Fibroblast of skin of scalp (primary cell): ENCODE measurements at places on chromosomes 4 and X.
A peak's percentile ranks its signal among the peaks of the same experiment; 100 is the strongest.

DNA sequence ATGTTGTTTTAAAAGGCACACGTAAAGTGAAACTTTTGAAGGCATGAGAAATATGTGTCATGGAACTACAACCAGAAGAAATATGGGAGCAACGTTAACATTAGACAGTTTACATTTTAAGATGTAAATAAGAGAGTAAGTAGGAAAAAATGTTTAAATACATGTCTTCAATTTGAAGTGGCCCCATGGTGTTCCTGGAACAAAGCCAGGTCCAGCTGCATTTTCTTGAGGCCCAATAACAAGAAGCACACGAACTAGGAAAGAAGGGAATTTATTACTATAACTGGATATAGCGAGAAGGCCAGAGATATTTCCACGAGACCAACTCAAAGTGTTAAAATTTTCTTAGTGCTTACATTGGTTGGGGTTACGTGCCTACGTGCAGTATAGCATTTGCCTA, 458.1 kb downstream of the KCTD8 start:
- DNase-seq, result no peak

DNA sequence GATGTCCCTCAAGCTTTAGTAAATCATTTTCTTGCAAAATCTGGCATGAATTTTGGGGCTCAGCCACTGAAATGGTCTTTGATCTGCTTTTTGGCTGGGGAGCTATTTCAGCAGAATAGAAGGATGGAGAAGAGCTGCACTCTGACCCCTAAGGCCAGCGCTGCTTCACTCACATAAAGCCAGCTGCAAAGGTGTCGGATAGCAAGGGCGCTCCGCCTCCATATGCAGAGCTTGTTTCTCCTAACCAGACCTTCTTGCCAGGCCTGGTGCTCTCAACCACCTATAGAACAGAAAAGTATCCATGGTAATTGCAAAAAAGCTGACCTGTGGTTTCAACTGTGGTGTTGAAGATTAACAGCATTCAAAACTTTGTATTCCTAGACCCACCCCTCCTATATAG, 24.1 kb upstream of the COQ2 start:
- no peak for DNase-seq

- DNase-seq, result peak; percentile 51
Measured at GRCh38 chr4:144710526-144710912, 64.6 kb downstream of the HHIP start.

DNA sequence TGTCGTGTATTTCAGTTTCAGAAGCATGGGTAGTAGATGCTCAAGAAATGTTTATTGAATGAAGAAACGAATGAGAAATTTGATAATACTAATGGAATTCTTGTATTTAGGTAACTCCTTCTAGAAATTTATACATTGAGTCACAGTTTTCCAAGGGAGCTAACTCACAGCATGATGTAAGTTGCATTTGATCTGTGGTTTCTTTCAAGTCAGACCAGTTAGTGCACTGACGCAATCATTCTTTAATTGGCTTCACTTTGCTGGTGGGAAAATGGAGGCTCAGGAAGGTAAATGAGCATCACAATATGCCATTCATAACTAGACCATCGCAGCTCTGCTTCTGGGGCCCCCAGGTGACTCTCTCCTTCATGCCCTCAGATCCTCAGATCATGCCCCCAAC, 17.3 kb upstream of the CWH43 start:
- DNase-seq, result peak; percentile 61

DNA sequence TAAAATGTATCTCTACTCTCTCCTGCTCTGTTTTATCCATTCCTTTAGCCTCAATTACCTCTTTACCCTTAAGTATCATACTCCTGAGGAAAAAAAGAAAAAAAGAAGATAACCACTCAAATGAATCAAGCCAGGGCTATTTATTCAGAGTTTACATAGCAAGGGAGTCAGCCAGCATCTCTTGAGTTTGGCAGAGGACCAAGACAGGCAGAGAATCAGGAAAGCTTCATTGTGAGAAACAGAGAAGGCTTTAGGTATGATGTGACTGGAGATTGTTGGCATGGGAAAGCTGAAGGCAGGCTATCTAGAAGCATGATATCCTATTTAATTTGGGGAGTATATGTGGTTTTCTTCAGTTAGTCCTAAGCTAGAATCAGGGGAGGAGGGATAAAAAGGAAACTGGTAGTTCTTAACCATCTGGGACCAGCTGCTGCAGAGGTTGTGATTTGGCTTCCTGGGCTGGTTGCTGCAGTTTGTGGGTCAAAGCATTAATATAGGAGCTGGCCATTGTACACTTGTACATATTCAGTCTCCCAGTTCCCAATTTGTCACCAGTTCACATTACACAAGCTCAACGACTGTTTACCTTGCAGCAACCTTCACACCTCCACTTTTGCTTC, 11.2 kb downstream of the APELA start:
- DNase-seq, result no peak

- DNase-seq, result peak; percentile 49
Measured at GRCh38 chrX:26783512-26784225, 567.7 kb downstream of the MAGEB5 start.

DNA sequence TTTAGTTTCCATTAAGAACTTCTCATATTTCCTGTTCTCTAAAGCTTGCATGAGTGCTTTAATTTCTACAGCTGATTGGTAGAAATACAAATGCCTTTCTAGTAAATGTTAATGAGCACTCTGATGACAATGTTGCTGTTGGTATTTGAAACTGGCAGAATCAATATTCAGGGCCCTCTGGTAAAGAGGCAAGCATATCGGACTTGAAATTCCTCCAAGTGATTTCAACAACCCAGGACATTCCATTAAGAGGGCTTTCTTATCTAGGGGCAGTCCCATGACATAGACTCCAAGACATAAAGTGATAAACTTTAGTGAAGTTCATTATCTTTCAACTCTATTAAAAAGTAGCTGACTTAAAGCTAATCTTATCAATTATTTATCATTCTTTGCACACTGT, 83.1 kb upstream of the VCX start:
- no peak for DNase-seq

GRCh38 chr4:167550021-167550420, 315.7 kb upstream of the SPOCK3 start:
- DNase-seq, result no peak

DNA sequence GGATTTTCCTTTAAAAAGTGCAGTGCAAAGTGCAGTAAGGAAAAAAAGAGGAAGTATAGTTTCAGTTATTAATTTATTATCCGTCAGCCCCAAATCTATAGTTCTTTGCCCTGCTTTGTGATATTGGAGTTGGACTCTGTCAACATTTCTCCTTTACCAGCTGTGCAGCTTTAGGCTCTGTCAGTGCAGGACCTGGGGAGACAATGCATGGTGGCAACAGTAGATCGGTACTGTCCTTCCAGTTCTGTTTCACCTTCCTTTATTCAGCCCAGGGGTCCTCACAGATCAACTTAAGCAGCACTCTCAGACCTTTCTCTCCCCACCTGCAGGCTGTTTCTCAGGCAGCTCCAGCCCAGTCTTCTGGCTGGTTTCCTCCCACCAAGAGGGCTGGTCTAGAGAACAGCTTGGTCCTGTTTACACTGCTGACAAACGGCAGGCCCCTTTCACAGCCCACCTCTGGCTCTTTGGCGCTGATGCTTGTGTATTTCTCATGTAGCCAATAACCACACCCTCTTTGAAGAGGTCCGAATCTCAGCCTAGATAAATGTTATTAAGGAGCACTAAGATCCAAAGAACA, 71.6 kb downstream of the MCUB start:
- no peak for DNase-seq

DNA sequence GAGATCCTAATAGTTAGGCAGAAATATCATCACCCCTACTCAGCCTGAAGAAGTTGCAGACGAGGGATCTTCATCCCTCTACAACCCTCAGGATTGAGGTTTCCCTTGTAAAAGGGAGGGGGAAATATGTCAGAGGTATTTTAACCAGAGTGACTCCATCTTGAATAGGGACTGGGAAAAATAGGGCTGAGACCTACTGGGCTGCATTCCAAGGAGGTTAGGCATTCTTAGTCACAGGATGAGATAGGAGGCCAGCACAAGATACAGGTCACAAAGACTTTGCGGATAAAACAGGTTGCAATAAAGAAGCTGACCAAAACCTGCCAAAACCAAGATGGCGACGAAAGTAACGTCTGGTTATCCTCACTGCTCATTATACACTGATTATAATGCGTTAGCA, 17.5 kb downstream of the IL13RA2 start:
- no peak for DNase-seq

- no peak for DNase-seq
Measured at GRCh38 chrX:43975796-43976195, 2.6 kb upstream of the NDP start.

DNA sequence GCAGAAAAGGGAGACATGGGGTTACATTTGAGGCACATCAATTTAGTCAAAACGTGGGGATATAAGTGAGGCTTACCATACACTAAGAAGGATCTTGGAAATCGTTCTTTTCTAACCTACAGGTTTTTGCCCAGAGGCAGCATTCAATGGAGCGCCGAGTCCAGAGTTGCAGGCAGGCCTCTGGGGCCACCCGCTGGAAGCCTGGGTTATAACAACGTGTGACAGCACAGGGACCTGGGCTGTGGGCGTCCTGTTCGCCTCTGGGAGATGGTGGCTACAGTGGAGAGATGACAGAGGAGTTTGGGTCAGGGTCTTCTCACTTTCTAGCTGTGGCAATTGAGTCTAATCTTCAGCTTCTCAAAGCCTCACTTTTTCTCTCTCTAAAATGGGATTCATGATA, 53.9 kb downstream of the ENPP6 start:
- peak; percentile 50 for DNase-seq

- no peak for DNase-seq
Measured at GRCh38 chr4:79170077-79170476, 155.8 kb downstream of the NAA11 start.

DNA sequence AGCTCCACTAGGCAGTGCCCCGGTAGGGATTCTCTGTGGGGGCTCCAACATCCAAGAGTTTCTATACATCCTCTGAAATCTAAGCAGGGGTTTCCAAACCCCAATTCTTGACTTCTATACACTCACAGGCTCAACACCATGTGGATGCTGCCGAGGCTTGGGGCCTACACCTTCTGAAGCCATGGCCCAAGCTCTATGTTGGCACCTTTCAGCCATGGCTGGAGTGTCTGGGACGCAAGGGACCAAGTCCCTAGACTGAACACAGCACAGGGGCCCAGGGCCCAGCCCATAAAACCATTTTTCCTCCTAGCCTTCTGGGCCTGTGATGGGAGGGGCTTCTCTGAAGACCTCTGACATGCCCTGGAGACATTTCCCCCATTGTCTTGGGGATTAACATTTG, 511.8 kb downstream of the TRAM1L1 start:
- no peak for DNase-seq

- no peak for DNase-seq
Measured at GRCh38 chr4:13627178-13627605, 333 bp downstream of the BOD1L1 start.

GRCh38 chr4:82885410-82885809, 5.5 kb downstream of the SEC31A start:
- no peak for DNase-seq

DNA sequence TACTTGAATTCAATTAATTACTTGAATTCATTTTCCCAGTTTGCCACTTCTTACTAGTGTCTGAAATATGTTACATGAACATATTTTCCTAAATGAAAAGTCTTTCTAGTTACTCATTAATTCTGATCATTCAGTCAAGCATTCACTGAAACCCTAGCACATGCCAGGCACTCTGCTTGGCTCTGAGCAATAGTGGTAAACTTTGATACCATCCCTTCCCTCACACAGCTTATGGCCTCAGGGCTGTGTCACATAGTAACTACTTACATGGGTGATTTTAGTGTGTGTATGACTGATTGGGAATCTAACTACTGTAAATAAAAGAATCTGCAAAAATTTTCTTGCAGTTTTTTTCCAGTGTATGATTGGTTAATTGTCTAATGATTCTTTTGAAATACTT, 32.7 kb downstream of the METAP1 start:
- peak; percentile 42 for DNase-seq

DNA sequence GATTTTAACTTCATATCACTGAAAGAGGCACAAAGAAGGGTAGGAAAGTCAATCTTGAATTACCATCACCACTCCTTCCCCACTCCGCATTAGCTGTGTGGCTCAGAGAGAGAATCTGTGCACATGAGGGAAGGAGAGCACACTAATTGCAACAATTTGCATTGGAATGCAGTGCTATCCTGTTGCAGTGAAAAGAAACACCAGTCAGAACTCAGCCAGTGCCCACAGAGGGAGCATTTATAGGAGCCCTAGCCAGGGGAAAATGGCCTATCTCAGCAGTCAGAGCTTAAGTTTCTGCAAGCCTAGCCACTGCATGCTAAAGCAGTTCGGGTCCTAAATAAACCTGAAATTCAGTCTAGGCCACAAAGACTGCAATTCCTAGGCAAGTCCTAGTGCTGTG, 159.4 kb upstream of the AR start:
- DNase-seq, result no peak

GRCh38 chr4:1771555-1772305, 21.4 kb upstream of the FGFR3 start:
- DNase-seq, result no peak

DNA sequence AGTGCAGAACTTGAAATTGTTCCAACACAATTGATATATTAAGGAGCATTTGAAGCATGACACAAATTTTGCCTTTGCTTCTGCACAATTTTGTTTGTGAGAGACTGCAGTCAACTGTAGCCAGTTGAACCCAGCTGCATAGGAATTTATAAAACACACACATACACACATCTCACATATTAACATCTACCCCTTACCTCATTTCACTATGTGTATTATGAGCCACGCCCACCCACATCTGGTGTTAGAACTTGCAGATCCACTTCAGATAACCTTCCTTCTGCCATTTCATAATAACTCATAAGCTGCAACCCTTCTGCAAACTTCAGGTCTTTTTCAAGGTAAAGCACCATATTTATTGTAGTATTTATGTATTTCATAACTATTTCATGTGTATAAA, 188.1 kb upstream of the WDFY3 start:
- no peak for DNase-seq

DNA sequence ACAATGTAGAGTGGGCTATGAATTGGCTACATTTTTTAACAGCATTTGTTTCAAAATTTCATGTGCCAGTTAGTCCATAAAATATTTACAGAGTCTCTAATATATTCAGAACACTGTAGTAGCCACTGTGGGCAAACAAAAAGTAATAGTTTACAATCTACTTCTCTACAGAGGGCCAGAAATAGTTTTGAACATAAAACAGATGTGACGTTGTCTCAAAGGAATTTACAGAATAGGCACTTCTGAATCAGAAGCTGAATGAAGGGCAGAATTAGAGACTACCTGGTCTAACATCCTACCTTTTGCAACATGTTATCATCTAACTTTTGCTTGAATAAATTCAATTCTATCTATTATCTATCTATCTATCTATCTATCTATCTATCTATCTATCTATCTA, 811.9 kb upstream of the EPHA5 start:
- no peak for DNase-seq

- peak; percentile 26 for DNase-seq
Measured at GRCh38 chr4:155617296-155617695, 49.4 kb upstream of the GUCY1A1 start.

GRCh38 chr4:64399313-64400109, 9.7 kb downstream of the TECRL start:
- DNase-seq, result no peak

DNA sequence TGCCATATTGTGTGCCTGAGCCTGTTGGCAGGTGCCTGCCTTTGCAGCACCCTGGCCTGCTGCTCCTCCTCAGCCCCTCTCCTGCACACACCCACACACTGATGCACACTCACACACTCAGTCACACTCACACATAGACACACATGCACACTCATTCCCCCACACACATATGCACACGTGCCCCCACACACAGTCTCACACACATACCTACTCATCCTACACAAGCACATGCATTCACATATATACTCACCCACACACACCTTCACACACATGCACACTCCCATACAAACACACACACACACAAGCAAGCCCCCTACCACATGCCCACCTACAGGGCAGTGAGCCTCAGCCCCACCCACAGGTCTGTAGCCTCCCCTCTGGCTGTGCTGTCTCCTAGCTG, 245.0 kb downstream of the EVC2 start:
- DNase-seq, result no peak
